CD4-positive, CD25-positive, alpha-beta regulatory T cell (primary cell): ENCODE measurements at places on chromosomes 16 and 17. TPM values are rescaled to one million over a fixed set of nuclear protein-coding genes. Genes with fewer than 3 reads are reported as not detected.
A peak's percentile ranks its signal among the peaks of the same experiment; 100 is the strongest.

GRCh38 chr17:35713069-35713728 is 18.2 kb upstream of the RASL10B start:
- H3K4me3 ChIP-seq: peak overlapping the region; percentile 9
- no peak overlapping the region for H3K27ac ChIP-seq
- H3K27me3 ChIP-seq: no peaks in the 10 kb centered on the region

DNA sequence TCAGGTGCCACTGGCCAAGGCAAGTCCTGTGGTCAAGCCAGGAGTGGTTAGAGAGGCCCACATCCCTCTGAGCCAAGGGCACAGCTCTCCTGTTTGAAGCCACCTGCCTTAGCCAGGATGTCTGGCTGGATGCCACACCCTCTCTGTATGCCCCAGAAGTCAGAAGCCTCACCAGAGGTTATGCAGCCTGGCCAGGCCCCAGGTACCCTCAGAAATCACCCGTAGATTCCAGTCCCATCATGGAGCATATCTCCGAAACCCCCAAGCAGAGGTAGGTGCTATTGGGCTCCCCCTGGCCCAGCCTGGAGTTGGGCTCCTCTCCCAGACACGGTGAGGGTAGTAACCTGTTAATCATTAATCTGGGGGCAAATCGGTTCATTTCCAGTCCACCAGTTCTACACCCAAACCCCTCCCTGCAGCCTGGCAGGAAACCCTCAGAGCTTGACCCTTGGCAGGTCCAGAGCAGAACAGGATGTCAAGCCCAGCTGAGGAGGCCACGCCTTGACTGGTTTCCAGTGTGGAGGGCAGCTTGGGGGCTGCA is 60.6 kb upstream of the TMEM97 start:
- no peak for DNase-seq
- no peak overlapping the region for H3K27ac ChIP-seq
- no peak overlapping the region for H3K4me3 ChIP-seq
- H3K4me1 ChIP-seq: no peaks in the 10 kb centered on the region

DNA sequence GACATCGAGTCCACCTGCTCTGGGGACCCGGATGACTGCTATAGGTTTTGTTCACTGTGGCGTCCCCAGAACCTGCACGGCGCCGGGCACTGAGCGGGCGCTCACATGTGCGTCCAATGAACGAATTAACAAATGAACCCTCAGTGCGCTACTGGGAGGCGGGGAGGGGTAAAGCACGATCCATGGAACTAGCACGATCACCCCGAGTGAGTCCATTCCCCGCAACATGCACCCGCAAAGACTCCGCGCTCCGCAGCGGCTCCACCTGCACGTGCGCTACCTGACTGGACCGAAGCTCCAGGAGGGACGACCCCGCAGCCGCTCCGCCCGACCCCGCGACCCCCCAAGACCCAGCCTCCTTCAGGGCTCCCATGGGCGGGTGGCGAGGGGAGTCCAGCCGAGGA is 491 bp downstream of the TRAP1 start:
- peaks cover 9% of the 10 kb centered on the region for H3K36me3 ChIP-seq
- peak overlapping the region; percentile 86 for H3K27ac ChIP-seq
- peak overlapping the region; percentile 71 for H3K4me3 ChIP-seq
- peaks cover 20% of the 10 kb centered on the region for H3K4me1 ChIP-seq
- H3K27me3 ChIP-seq: no peaks in the 10 kb centered on the region

DNA sequence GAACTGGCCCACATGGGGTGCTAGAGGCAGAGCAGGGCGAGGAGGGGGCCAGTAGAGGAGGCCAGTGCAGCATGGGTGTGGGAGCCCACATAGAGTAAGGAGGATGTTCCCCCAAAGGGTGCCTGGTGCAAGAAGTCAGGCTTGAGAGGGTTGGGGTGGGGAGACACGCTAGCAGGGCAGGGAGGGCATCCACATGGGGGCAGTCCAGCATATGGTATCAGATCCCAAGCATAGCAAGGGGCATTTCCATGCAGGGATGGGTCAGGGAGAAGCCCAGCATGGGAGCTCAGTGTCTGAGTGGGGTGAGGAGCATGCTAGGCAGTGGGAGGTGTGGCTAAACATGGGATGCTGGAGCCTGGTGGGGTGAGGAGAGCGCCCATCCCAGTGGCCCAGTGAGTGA is 213.7 kb downstream of the COPRS start:
- H3K4me3 ChIP-seq: no peak overlapping the region
- no peak for DNase-seq
- no peak overlapping the region for H3K27ac ChIP-seq
- H3K36me3 ChIP-seq: no peaks in the 10 kb centered on the region
- H3K4me1 ChIP-seq: no peaks in the 10 kb centered on the region
- no peaks in the 10 kb centered on the region for H3K27me3 ChIP-seq

DNA sequence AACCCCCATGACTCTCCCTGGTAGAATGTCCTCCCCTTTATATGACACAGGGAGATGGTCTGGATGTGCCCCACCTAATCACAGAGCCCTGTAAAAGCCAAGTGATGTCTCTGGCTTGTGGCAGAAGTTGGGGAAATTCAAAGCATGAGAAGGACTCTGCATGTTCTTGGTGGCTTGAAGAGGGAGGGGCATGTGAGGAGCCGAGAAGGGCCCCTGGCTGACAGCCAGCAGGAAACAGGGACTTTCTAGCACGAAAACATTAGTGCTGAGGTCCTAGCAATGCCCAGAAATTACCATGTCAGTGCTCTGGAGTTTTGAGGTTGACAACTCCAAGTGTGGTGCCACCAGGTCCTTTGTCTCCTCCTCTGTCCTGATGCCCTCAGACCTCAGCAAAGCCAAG is 75.9 kb downstream of the USP22 start:
- H3K27ac ChIP-seq: no peak overlapping the region
- no peaks in the 10 kb centered on the region for H3K4me1 ChIP-seq
- H3K27me3 ChIP-seq: no peaks in the 10 kb centered on the region
- H3K36me3 ChIP-seq: no peaks in the 10 kb centered on the region
- no peak overlapping the region for H3K4me3 ChIP-seq

Gene MYH3
- total RNA-seq: 7.9 TPM

Gene CDH3
- total RNA-seq: 0.32 TPM

Gene PRCD
- not detected for total RNA-seq
